ENCODE measurements at places on chromosomes 3 and 15.

DNA sequence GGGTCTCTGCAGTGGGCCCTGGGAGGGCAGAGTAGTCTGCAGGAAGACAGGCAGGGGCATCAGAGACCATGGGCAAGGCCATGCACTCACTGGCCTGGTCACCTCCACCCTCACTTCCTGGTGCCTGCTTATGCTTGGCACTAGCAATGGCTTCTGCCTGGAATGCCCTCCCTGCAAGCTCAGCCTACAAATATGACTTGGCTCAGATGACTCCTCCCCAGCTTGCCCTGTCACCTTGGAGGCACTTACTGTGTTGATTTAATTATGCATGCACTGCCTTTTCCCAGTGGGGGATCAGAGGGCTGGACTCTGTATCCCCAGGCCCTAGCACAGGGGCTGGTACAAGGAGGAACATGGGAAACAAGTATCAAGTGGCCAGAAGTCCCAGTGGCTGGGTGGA, 7.8 kb downstream of the C3orf18 start:
- DNase-seq = no peak

- no peak for DNase-seq
Measured at GRCh38 chr3:33358172-33358781, 81.0 kb downstream of the FBXL2 start.

GRCh38 chr15:70050970-70051369, 46.7 kb downstream of the TLE3 start:
- DNase-seq = no peak

DNA sequence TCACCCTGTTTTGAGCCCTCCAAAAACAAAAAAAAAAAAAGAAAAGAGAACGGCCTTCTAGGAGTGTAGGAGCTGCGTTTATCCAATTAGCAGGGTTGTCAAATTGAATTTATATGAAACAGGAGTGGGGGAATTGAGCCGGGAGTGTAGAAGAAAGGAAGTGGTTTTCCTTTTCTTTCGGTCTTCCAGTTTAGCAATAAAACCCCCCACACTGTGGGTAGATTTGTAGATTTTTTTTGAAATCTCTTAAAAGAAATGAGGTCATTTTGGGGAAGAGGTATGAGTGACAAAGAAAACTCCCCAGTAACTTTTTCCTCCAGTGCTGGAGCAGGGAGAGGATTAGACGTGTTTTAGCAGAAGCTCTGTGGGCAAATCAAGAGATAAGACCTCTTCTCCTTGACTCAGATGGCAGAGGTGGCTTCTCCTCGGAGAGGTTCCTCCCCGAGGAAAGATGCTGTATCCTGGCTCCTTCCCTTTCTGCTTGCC, 30.8 kb downstream of the BOC start:
- DNase-seq = no peak

DNA sequence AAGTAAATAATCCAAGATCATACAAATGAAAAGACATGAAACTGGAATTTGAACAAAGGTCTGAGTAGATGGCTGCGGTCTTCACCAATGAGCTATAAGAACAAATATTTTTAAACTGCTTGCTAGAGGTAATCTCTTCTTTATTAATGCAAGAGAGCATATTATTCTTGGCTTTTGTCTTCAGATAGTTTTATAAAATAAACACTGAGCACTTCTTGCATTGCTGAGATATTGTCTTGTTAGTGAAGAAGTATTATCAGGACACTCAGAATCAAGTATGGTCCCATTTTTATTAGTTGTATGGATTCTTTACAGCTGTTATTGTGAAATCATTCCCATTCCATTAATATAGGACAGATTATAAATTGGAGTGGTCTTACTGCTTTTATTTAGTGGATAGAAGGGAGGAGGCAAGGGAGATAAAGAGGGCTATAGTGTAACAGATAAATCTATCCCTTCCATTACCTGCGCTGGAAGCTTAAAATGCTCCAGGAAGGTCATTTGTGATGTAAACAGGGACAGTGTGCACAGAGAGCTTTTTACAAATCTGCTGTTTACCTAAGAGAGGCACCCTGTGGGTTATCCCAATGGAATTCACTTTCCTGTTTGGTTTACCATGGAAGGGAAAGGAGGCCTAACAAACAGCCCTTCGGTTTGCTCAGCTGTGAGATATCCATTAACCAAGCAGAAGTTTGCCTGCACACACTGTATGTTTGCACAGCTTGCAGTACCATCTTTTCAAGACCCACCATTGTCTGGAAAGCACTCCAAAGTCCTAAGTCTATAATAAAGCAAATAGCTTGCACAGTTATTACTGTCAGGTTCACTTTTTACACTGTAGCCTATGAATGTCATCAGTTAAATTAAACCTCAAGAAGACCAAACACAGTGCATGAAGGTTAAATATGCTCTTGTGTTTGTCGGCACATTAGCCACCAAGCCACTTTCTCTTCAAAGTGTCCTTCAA, 347.7 kb upstream of the TGFBR2 start:
- no peak for DNase-seq

- DNase-seq = no peak
Measured at GRCh38 chr3:139292711-139293664, 50.8 kb upstream of the MRPS22 start.

GRCh38 chr15:83144771-83145170, 37.3 kb downstream of the TM6SF1 start:
- DNase-seq = no peak

DNA sequence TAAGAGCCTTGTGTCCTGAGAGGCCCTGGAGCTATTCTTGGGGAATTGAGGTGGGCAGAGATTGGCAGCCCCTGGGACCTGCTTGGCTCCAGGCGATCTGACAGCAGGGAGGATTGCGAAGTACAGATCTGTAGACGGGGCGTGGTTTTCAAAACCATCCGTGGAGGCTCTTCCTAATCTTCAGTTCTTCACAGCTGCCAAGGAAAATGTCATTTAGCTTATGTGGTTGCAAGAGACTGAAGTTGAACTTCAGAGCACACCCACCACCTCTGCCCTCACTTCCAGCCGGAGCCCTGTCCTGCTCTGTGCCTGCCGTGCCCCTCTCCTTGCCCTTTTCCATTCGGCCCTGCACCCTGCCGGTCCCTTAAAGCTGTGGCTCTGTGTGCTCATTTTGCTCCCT, 12.9 kb downstream of the NISCH start:
- no peak for DNase-seq

GRCh38 chr3:119230071-119230470, 10.6 kb downstream of the B4GALT4 start:
- DNase-seq = no peak

- DNase-seq = peak; percentile 68
Measured at GRCh38 chr3:39216176-39216790, 23.9 kb upstream of the XIRP1 start.

GRCh38 chr15:63972801-63973200, 73.5 kb downstream of the DAPK2 start:
- DNase-seq = no peak

DNA sequence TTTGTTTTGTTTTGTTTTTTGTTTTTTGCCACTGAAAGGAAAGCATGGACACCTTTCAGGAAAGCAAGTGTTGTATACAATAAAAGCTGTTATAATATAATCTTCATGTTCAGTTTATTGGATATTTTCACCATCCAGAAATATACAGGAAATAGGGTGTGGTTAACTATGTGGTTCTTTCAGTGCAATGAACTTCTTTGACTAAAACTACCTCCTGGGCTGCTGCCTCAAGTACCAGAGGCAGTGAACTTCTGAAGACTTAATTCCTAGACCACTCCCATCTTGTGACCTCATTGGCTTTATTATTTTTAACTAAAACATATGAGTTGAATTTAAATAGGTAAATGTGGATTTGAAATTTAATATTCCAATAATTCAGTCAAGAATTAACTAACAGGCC, 27.1 kb upstream of the TBL1XR1 start:
- DNase-seq = no peak

DNA sequence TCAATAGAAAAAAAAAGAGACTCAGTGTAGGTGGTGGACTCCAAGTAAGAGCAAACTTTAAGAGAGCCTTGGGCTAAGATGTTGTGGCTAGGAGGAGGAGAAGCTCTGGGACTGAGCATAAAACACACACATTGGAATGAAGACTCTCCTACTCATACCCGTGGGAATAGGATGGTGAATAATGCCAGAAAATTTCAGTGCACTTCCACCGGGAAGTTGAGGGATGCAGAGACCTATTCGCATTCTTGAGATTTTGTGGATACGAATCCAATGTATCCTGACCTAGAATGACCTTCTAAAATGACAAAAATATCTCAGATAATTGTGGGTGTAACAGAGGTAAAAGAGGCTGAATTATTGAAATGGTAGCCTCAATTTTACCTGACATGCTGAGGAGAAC, 388.7 kb upstream of the SGO1 start:
- no peak for DNase-seq

DNA sequence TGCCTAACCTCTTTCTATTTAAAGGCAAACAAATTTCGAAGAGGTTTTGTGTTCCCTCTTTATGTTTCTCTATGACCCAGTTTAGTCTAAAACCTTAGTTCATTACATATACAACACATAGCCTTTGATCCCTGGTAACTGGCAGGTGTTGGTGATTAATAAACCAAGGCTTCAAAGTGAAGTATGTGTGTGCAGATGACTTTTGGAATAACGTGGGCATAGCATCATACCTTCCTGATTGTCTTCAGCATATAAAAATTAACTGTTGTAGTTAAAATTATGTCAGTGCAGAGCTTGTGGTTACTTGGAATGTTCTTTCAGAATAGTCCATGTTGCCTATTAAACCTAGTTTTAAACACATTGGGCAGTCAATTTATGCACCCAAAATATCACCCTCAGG, 608.3 kb downstream of the ROBO2 start:
- no peak for DNase-seq

DNA sequence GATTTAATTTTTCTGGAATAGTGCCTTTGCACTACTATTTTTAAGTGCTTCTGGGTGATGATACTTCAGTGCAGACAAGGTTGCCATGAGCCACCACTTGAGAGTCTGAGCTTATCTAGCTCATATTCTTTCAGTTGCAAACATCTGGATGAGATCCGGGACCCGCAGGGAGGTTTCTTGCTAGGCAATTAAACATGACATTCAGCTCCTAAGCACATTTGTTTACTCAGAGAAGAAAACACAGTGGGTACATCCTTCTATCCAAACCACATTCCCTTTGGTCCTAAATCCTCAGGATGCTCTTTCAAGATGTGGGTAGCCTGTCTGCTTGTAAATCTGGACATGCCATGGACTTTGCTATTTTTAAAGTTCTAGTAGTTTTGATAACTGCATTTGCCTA, 12.0 kb downstream of the PLSCR1 start:
- no peak for DNase-seq

GRCh38 chr3:16448639-16449070, 64.8 kb downstream of the RFTN1 start:
- DNase-seq = no peak

DNA sequence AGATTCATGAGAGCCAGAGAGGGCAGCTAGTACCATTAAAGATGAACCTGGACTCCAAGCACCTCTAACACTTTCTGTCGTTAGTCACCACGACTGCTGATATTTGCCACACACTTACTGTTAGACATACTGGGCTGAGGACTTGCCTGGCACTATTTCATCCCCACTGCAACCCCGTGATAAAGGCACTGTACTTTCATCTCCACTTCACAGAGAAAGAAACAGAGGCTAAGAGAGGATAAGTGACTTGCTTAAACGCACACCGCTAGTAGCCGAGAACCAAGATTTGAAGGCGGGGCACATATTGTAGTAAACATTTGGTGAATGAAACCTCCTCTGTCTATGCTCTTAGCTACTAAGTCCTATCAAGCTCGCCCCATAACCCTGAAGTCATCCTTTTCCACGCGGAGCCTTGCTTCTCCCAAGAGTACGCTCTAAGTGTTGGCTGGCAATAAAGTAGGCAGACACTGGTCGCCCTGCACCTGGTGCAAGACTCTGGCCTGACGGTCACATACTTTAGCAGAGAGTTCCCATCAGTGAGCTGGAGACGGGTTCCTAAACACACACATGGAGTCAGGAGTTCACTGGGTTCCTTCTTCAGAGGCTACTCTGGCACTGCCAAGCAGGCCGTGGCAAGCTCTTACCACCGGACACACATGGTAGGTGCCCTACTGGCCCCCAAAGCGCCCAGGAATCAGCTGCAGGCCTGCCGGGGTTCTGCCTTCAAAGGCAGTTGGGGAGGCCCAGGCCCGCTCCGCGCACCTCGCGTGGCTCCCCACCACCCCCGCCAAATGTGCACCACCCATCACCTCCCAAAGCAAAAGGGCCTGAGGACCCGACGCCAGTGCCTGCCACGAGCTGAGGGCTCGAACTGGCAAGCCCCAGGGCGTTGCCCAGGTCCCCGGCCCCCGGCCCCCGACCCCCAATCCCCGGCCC, 951 bp downstream of the POMGNT2 start:
- DNase-seq = no peak

- DNase-seq = no peak
Measured at GRCh38 chr3:183468424-183468823, 40.0 kb upstream of the MCF2L2 start.

DNA sequence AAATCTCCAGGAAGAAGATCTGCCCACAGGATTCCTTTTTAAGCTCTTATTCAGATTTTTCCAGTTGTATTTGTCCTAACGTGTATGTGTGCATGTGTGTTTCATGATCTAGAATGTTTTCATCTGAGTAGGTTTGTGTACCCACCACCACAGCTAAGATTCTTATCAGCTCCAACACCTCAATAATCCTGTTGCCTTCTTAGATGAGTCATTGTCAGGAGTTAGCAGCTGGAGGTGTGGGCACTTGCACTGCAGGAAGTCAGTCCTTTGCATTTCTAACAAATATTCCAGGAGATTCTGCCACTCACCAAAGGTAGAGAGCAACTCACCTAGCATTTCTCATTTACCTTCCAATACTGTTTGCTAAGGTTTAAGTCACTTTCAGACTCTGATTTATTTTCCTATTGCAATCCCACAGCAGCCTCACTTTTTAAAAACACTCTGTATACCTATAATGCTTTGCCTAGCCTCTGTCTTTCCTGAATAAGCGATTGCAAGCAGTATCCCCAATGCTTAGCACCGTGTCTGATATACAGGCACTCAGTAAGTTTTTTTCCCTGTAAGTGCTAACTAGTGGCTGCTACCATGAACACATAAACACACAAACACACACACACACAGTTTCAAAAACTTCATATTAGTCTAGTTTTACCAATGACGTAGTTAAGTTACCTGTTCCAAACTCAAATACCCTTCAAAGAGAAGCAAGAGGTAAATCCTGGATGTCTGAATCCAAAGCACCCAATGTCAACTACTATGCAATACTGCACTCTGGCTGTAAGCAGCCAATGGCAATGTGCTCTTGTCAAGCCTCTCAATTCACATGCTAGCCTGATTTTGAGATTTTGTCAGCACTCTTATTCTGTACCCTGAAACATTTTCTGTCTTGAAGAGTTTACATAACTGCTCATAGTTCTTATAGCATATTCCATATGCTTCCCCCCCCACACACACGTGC, 713.5 kb upstream of the LMCD1 start:
- no peak for DNase-seq

GRCh38 chr3:38853011-38853410, 37.0 kb upstream of the SCN10A start:
- DNase-seq = no peak

Measured in GM12878 (cell line).